Brain pericyte (primary cell): ENCODE measurements at places on chromosomes 7 and 10.

DNA sequence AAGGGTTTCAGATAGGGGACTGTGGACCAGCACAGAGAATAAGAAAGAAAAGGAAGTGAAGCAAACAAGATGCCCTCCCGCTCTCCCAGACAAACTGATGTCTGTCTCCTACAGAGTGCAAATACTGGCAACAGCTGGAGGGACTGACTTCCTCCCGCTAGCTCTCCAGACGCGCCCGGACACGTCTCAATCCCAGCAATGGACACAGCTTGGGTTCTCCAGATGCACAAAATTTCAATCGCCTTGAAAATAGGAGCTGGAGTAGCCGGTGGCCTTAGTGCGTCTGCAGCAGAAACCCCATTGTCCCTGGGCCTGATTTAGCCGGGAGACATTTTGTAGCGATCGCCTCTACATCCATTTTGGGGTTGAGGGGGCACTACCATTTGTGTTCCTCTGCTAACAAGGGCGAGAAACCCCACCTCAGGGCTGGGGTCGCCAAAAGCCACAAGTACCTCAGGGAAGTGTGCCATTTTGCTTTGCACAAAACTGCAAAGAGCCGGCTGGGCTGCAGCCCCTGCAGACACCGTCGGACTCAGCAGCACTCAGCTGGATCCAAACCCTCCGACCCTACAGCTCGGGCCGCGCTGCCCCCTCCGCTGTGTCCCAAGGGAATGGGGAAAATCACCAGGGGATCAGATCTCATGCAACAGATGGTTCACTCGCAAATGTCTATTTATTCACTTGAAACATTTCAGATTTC lies 5.9 kb downstream of the CPA2 start:
- no peak for DNase-seq

DNA sequence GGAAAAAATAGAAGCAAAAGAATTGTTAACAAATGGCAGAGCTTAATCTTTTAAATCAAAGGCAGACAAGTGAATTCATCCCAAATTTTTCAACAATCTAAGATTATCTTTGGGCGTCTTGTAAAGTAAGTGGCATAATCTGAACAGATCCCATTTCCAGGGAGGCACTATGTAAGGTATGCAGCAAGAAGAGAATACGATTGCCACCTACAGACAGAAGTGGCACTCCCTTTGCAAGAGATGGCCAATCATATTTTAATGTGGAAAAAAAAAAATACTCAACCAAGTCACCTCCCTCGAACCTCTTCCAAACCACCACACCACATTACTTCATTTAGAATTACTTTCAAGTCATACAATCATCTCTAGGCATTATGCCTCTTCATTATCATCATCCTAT lies 4.0 kb downstream of the GFRA1 start:
- DNase-seq, result no peak

DNA sequence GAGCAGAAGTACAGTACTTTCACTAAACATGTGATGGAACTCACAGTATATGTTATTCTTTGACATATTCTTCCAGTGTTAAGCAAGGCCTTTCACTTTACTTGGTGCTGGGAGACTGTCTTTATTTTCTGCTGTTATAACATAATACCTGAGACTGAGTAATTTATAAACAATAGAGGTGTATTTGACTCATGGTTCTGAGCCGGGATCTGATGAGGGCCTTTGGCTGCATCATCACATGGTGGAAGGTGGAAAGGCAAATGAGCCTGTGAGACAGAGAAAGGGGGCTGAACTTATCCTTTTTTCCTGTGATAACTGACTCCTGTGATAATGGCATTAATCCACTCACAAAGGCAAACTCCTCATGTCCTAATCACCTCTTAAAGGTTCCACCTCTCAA lies 1.4 kb downstream of the SUPV3L1 start:
- DNase-seq, result no peak

DNA sequence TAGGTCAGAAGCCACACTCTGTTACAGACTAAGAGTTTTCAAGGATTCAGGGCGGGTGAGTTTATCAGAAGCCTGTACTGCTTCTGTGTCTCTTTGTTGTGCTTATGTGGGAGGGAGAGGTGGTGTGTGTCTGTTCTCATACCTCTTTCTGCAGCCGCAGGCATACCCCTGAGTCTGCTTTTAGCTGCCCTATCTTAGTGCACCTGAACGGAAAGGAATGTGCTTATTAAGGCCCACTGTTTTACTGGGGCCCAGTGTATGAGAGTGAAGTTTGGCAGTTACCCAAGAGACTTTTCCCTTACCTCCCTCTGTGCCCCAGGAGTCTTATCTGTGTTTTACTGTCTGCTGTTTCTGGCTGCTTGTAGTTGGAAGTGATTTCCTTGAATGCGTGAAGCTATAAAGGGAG lies 104.3 kb downstream of the TYW1 start:
- DNase-seq, result no peak

DNA sequence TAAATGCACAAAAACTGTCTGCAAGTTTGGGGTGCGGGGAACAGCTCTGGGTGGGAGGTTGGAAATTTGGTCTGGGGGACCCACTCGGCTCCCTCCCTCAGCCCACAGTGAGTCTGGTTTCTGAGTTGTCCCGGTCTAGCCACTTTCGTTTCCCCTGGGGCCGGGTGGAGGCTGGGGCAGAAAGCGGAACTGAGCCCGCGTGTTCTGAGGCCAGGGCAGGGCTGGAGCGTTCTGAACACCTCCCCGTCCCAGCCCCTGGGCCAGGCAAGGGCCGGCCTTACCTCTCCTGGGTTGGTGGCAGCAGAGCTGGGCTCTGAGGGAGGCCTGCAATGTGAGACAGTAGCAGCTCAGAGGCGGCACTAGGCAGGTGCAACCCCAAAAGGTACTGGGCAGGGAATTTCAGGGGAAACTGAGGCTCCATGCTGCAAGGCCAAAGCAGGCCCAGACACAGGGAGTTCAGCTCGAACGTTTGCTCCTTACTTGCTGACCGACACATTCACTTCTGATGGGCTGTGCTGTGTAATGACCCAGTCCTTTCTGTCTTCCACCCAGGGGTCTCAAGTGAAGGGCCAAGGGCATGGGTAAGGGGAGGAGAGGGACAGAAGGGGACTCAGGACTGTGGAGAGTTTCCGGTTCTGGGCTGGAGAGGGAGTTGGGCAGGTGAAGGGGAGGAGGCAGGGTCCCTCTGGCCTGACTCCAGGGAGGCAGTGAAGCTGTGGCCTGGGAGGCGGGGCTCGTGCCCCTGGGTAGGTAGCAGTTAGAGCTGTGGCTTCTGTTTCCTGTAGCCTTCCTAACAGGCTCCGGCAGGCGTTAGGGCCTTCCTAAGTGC lies 3.0 kb downstream of the IRF5 start:
- no peak for DNase-seq
